Midbrain (tissue), 1 donor: ENCODE measurements at places on chromosomes 1 and 21.
A peak's percentile ranks its signal among the peaks of the same experiment; 100 is the strongest.

DNA sequence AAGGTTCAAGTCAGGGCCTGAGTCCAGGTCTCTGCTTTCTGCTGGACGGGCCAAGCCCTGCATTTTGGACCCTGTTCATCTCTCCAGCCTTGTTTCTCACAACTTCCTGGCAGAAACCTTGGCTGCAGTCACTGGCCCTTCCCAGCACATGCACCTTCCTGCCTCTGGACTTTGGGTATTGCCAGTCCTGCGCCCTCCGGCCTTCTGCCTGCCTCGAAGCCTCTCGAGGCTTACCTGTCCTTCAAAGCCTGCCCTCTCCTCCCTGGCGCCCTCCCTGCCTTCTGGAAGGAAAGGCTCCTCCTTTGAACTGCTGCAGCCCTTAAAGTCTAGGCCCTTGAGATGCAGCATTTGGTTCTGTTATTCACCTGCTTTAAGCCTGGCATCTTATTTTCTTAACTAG, 52.8 kb downstream of the HTR6 start:
- DNase-seq, result no peak

DNA sequence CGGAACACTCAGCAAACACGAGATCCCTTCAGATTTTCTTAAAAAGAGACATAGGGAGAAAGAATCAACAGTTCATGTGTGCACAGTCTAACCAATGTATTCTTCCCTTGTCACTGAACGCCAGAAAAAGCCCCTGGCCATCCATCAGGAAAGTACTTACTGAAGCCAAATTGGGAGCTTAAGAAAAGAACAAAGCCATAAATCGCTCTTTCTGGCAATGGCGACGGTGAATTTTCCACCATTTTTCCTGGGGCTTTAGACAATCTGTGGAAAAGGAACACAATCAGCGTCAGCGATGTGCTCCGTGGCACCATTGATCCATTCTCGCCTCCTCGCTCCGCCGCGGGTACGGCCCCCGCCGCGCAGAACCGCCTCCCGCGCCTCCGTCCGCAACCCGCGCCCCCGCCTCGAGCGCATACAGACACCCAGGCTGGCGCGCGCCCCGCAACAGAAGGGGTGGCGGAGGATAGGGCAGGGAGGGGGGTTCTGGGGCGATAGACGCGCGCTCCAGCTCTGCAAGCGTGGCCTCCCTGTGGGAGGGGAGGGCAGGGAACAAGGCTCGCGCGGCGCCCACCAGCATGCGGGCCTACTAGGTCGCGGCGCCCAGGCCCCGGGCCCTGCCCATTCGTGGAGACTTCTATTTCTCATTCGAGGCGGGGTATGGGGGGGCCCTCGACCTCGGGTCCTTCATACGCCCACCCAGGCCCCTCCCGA, 440 bp downstream of the PIGP start:
- DNase-seq, result peak; percentile 92

- DNase-seq, result no peak
These were observed 34.3 kb upstream of the CREG1 start for GRCh38 chr1:167587872-167588271.

DNA sequence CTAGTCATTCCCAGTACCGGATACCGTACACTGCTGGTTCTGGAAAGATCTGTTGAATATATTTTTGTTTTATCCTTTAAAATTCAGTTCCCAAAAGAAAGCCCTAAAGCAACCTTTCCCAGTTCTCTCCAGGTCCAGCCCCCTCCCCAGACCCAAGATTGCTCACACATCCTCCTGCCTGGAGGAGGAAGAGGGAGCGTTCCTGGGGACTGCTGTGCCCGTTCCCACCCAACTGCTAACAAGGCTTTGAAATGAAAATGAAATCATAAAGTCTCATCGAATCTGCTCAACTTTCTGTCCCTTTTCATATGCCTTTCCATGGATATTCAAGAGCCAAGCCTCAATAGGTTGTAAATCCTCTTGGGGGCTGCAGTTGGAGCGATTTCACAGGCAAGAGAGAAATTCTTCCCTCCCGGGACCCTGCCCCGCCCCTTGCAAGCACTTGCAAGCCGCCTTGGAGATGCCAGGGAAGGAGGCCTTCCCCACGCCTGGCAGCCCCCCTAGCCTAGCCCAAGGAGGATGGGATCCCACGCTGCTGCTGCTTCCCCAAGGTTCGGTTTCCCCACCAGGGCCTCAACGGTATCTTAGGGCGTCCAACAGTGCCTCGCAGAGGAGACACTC, 113.2 kb upstream of the CACHD1 start:
- no peak for DNase-seq

DNA sequence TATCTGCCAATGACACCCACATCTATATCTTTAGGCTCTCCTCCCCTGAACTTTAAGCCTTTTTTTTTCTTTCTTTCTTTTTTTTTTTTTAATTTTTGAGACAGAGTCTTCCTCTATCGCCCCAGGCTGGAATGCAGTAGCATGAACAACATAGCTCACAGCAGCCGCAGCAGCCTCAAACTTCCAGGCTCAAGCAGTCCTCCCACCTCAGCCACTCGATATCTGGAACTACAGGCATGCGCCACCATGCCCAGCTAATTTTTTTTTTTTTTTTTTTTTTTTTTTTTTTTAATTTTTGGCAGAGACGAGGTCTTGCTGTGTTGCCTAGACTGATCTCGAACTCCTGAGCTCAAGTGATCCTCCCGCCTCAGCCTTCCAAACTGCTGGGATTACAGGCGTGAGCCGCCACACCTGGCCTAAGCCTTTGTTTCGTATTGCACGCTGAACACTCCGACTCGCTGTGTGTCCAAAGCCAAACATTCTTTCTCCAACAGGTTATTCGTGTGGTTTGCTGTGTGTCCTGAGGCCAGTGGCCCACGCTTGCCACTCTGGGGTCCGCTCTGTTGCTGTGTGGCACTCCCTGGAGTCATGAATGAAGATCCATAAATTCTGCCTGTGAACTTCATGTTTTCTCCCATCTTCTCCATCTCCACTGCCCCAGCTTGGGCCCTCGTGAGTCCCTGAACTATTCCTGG, 119.4 kb downstream of the CAMTA1 start:
- DNase-seq, result no peak

GRCh38 chr1:68281946-68282615, 49.8 kb upstream of the WLS start:
- DNase-seq, result no peak

- DNase-seq, result no peak
These were observed 55.9 kb downstream of the NEK7 start for GRCh38 chr1:198212675-198213074.

DNA sequence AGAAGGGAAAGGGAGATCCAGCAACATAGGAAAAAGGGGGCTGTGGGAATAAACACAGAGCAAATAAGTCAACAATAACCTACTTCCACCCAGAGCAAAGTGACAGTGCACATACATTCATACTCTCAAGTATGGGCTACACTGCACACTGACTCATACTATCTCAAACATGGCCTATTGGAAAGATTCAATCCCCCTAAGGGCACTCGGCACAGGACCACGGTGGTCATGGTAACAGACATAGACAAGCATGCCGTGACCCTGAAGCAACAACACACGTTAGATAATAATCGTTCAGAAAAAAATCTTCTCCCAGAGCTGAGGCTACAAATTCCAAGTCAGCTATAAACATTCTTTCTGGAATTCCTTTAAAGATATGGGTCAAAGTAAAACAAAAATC, 16.8 kb upstream of the JAK1 start:
- no peak for DNase-seq

- no peak for DNase-seq
These were observed 58.0 kb downstream of the VPS13D start for GRCh38 chr1:12287869-12288268.

- no peak for DNase-seq
These were observed 257.4 kb upstream of the USP25 start for GRCh38 chr21:15472108-15473040.

DNA sequence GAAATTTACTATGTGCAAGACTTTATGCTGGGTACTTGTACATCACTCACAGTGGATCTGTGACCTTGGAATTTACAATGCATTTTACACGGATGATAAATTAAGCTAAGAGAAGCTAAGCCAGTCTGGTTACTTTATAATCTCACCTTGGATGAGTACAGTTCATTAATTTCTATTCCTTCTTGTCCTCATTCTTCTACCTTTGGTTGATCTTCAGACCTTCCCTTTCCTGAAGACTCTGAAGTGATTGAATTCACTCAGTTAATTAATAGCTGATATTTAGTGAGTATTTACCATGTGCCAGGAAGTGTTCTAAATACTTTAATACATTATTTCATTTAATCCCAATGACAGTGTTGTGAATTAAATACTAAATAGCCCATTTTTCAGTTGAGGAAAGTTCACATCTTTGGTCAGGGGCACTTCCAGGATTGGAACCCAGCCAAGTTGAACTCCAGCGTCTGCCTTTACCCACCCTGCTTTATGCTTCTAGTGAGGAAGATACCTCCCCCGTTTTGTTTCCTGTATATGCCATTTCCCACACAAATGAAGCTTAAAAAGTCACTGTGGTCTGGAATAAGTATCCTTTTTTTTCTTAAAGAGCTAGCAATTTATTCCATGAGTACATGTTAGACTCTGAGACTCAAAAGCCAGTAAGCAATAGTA, 146.6 kb downstream of the TLR5 start:
- no peak for DNase-seq

GRCh38 chr1:43981135-43981491, 2.1 kb downstream of the B4GALT2 start:
- DNase-seq, result no peak

DNA sequence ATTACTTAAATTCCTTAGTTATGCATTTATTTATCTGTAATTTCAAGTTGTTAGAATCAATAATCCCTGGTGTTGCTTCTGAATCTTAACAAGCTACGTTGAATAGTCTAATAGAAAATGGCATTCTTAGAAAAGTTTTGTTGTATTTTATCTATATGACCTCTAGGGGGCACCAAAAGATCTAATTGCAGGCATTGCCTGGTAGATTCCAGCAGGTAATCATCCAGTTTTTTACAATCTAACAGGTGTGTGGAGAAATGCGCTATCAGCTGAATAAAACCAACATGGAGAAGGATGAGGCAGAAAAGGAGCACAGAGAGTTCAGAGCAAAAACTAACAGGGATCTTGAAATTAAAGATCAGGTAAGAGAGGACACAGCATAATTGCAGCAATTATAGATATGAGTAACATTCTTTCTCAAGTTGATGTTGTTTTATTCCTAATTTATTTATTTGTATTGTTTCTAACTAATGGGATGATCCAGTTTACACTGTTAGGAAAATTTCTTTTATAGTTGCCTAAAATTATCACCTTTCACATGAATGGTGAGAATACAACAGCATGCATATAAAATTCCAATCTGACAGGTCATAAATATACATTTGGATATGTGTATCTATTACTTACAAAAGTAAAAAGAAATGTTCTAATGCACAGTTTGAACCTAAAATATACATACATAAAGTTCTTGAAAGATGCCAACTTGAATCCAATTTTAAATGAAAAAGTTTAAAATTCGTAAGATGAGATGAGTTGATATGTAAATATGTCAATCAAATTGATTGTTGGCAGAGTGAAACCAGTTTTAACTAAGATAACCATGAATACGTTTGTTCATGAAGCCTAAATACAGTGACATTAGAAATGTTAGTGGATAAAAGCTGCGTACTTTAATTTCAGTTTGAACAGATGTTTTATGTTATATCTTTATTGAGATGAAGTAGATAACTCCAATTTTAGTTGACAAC, 88.4 kb downstream of the SDCCAG8 start:
- DNase-seq, result peak; percentile 74

DNA sequence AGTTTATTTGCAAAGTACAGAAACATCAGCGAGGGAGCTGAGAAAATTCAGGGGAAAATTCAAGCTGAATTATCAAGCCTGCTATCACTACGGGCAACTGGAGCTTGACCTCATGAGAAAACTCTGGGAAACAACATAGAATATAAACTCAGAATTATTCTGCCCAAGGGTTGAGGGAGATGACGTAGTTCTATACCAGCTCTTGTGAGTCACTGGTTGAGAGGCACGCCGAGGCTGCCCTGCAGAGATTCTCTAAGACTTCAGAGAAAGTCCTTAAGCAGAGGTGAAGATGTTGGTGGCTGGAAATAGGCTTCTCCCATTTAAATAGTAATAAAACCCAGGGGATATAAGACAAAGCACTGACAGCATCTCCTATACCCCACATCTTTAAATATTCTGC, 12.3 kb downstream of the SYDE2 start:
- DNase-seq, result no peak

DNA sequence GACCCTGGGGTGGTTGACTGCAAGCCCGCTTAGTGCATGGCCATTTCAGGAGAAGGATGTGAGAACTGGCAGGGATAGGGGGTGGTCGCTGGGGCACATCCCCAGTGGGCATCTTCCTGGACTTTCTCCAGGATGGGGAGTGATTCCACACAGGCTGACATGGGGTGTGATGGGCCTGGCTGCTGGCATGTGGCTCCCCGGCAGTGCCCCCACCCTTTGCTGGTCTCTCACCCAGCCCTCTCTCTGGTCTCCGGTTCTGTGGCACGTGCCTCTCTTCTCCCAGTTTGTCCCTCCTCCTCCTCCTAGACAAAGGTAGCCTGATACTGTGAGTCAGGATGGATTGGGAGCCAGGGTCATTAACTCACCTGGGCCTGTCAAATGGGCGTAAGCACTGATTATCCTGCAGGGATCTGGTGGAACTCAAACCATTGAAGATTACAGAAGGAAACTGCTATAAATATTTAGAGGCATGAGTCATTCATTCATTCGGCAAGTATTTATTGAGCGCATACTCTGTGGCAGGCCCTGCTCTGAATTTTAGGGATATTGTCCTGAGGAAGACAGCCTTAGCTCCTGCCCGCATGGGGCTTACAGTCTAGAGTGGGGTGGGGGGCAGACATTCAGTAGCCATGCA, 23.6 kb upstream of the EPS8L3 start:
- DNase-seq, result no peak

DNA sequence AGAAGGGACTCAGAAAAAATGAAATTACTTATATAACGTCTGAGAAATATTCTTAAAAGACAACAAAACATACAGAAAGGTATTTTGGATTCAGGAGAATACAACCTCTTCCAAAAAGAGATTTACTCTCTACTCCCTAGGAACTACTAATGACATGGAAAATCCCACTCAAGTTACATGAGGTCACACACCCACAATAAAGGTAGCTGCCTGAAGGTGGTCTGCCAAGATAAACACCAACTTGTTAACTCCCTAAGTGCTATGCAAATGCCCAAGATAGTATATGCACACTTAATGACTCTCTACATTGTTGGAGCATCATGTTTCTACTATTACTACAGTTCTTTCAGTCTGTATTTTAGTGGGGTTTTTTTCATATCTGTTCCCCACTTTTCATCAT, 26.5 kb downstream of the RERE start:
- no peak for DNase-seq
